ENCODE measurements at places on chromosomes 2 and 18.
A peak's percentile ranks its signal among the peaks of the same experiment; 100 is the strongest.

DNA sequence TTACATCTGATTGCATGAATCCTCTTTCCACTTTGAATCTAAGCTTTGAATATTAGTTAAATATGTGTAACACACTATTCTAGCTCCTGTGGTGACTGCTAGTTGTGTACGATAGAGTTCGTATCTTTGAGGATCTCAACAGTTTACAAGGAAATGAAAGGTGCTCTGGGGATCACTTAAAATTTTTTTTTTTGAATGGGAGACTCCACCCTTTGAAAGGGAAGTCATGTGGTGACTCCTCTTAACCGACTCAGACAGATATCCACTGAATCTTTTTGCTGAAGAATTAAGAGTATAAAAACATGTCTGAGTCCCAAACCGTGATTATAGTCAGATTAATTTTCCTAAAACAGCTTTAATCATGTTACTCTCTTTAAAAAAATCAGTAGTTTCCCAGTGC lies 4.0 kb downstream of the CLIP4 start:
- DNase-seq: no peak

DNA sequence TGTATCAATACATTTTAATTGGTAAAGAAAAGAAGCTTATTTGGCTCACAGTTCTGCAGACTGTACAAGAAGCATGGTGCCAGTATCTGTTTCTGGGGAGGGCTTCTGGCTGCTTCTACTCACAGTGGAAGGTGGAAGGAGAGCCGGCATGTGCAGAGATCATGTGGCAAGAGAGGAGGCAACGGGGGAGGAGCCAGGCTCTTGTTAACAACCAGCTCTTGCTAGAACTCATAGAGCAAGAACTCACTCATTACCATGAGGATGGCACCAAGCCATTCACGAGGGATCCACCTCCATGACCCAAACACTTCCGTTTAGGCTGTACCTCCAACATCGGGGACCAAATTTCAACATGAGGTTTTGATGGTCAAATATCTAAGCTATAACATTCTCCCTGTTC lies 7.5 kb downstream of the PARD6G start:
- no peak for DNase-seq

DNA sequence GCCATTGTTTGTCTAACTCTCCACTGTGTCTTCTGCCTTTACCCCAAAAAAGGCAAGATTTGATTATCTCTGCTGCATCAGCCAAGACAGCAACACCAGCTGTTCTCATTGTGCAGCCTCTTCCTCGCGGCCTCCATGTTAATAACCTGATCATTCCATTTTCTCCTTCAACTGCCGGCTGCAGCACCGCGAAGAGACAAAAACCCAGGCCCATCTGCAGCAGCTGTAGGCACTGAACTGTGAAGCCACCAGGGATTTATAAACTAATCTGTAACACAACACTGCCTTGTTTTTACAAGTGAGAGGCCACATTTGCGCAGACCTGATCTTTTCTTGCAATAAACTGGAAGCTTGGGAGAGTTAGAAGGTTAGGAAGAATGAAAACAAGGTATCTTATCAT lies 147.8 kb downstream of the SATB2 start:
- no peak for DNase-seq

DNA sequence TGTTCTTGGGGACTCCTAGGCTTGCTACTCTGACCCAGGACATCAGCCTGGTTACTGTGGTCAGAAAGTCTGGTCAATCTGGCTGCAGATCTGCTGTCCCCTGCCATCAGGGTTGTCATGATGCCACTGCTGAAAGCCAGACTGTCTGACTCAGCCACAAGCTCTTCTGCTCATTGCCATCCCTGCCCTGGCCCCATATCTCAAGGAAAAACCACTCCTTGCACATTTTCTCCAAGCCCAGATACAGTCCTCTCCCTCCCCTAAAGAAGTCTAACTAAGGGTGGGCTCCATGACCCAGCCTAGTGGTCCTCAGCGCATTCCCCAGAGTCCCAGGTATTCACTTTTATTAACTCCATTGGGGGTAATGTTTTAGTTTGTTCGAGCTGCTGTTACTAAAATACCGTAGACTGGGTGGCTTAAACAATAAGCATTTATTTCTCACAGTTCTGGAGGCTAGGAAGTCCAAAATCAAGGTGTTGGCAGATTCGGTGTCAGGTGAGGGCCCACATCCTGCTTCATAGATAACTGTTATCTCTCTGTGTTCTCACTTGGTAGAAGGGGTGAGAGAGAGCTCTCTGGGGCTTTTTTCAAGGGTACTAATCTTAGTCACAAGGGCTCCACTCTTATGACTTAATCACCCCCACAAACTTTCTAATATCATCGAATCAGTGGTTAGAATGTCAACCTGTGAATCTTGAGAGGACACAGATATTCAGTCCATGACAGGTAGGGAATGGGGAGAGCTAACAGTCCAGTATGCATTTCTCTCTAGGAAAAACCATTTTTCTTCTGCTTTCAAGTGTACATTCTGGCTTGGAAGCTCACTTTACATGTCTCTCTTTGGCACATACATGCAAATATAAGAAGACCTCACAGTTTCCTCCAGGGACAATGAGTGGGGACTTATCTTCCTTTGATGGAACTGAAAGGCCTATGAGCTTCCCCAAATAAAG lies 94.8 kb upstream of the CXCR4 start:
- peak; percentile 33 for DNase-seq

DNA sequence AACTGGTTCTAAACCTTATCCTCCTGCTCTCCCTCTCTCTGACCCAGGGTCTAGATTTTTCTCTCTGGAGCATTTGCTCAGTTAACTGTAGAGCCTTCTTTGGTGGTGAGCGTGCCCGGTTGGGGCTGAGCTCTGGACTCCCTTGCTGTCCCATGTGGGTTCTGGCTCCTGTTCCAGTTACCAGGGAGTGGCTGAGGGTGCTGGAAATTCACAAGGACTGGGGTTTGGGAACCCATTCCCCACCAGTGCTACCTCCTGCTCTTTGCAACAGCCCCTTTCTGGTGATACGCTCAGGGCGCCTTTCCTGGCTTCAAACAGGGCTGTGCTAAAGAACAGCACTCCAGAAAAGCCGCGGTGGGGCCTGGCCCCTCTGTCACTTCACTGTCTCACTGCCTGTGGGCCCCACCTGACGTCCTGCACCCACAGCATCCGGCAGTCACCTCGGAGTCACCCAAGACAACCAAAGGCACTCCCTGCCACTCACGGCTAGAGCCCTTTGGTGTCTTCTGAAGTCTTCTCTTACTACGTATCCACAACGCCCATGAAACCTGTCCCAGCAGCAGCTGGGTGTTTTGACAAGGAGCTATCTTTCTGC lies 41.3 kb downstream of the CAPN13 start:
- no peak for DNase-seq

GRCh38 chr2:101794141-101794540 lies 96.6 kb downstream of the MAP4K4 start:
- no peak for DNase-seq

- no peak for DNase-seq
Measured at GRCh38 chr2:64329848-64330247, 124.1 kb upstream of the LGALSL start.

GRCh38 chr2:127770973-127771735 lies 39.8 kb downstream of the WDR33 start:
- no peak for DNase-seq

- no peak for DNase-seq
Measured at GRCh38 chr18:31255953-31256352, 62.0 kb upstream of the DSG1 start.

DNA sequence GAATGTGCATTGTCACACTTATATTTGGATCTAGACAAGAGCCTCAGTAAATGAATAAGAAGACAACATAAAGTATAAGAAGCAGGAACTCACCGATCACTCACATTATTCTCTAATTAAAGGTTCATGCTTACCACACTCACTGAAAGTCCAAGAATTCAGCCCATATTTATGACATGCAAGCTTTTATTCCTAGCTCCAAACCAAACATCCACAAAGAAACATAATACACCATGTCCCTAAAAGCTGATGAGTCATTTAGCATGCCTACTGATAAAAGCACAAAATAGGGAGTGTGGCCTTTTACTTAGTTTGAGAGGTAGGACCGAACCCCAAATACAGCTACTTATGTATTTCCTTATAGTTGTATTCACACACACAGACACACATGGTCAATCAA lies 1094.6 kb upstream of the CDH2 start:
- no peak for DNase-seq

DNA sequence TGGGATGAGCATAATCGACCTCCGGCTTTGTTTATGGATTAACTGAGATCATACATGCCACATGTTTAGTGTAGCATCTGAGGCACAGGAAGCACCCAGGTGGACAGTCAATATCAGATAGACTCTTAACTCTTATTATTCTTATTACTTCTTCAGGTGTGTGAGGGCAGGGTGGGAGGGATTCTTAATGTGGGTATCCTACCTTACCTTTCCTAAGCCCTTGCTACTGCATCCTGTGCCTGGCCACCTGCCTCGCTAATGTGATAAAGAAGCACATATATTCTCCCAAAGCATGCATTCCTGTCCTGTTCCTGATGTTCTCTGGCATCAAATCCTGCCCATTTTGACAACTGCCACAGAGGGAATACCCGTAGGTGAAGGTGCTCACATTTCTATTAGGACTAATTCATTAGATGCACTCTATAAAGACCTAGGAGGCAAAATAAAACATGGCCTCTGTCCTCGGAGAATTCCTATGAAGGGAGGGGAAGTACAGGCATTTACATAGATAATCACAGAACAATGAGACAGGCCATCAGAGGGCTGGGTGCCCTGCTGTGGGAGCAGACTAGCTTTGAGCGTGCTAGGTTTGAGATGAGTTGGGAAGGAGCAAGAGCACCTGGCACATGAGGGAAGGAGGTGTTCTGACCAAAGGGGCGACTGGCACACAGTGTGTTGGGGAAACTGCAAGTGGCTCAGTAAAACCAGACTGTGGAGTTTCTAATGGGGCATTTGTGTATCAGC lies 19.5 kb upstream of the CELF4 start:
- no peak for DNase-seq

GRCh38 chr2:181602017-181602416 lies 54.9 kb downstream of the CERKL start:
- DNase-seq: no peak

- DNase-seq: no peak
Measured at GRCh38 chr2:25215232-25215631, 46.9 kb upstream of the POMC start.

DNA sequence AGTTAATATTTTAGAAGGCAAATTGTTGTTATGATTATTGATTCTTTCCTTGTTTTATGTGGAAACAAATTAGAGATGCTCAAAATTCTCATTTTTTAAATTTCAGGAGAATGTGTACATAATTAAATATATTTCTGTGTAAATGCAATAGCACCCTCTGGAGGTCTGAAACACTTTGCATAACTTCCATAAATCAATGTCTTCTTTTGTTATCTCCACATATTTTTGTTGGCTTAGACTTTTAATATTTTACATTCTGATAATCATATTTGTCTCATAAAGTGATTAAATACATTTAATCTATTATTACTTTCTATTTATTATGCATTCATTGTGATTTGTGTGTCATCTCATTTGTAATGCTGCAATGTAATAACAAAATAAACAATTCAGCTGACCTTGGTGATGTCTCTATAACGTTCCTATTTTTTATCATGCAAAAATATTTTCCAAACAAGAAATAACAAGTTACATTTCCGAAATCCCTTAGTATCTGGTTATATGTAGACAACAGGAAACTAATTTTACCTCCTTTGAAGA lies 201.8 kb upstream of the GALNT5 start:
- DNase-seq: no peak

GRCh38 chr2:42830922-42831574 lies 38.7 kb upstream of the HAAO start:
- DNase-seq: no peak

DNA sequence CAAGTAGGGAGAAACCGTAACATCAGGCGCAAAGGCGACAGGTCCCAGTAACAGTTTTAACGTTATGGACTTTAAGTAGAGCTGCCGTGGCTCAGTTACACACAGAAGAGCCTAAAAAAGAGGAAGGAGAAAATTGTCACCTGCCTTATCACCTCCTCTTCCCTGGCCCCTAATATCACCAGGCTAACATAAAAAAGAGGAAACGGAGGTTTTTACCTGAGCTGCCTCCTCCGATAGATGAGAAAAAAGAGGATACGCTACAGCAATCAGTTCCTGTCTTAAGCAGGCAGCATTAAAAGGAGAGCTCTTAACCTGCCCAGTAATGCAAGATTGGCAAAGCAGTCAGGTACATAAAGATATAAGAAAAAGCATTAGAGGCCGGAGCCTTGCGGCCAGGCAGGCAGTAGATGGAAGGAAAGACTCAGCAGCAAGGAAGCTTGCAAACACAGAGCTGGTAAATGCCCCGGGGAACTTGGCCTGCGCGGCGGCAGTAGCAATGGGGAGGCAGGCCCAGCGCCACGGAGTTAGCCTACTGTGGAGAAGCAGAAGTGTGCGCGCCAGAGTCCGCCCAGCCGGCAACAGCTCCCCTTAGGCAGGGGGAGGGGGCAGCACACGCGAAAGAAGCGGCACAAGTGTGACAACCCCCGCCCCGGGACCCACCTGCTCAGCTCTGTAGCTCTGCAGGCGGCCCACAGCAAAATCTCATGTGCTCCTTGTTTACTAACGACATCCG lies 116.3 kb upstream of the SCN7A start:
- DNase-seq: no peak

DNA sequence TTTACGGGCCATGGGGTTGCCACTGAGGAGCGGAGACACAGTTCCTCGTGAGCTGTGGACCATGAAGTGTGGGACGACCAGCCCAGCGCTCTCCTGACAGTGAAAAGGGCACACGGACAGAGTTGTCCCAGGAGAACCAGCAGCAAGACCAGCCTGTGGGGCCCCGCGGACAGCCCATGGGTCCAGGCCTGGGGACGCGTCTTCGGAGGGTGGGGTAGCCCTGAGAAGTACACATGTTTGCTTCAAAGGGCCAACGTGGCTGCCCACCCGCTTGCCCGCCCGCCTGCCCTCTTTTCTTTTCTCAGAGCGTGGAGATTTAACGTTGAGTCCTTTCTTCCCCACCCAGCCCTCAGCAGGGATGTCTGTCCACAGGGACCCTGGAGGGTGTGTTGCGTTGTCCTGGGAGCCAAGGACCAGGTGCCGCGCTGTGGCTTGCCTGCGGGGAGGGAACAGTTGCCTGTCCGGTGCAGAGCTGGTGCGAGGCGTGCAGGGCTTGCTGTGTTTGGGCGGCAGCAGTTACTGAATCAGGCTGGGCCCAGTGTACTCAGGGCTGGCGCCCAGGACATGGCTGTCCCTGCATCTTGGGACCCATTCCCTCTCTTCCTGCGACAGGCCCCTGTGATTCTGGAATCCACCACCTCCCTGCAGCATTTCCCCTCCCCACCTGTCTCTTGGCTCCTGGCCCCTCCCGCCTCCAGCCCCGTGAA lies 120.1 kb upstream of the HDAC4 start:
- no peak for DNase-seq

- no peak for DNase-seq
Measured at GRCh38 chr2:189829102-189829833, 45.0 kb downstream of the PMS1 start.

- no peak for DNase-seq
Measured at GRCh38 chr18:41753826-41754225, 201.2 kb upstream of the PIK3C3 start.

Measured in GM06990 (cell line).